Psoas muscle (tissue), 8 donors: ENCODE measurements at places on chromosomes 16 and 17. TPM values are rescaled to one million over a fixed set of nuclear protein-coding genes. Genes with fewer than 3 reads are reported as not detected.
A peak's percentile ranks its signal among the peaks of the same experiment; 100 is the strongest.

Gene CCDC144A
- total RNA-seq = 1.5 TPM

Gene ANKS4B
- total RNA-seq = not detected

Gene OR1F1
- total RNA-seq = not detected

Gene C1QTNF1
- total RNA-seq = 16.9 TPM

Gene LYRM1
- total RNA-seq = 27.2 TPM

Gene ARL4D
- total RNA-seq = 1.8 TPM

Gene GRIN2C
- total RNA-seq = 0.32 TPM

Gene CDC27
- total RNA-seq = 75.2 TPM

Gene HOXB7
- 2.0 TPM for total RNA-seq

- no peaks in the 10 kb centered on the region for H3K36me3 ChIP-seq
- peaks cover 11% of the 10 kb centered on the region for H3K4me1 ChIP-seq
- H3K27ac ChIP-seq = no peak overlapping the region
- no peaks in the 10 kb centered on the region for H3K27me3 ChIP-seq
Measured at GRCh38 chr16:81609323-81609892, 164.8 kb downstream of the CMIP start.

GRCh38 chr17:33137426-33137825 is 145.8 kb downstream of the SPACA3 start:
- DNase-seq = no peak
- H3K27me3 ChIP-seq = no peaks in the 10 kb centered on the region
- no peak overlapping the region for H3K4me3 ChIP-seq

DNA sequence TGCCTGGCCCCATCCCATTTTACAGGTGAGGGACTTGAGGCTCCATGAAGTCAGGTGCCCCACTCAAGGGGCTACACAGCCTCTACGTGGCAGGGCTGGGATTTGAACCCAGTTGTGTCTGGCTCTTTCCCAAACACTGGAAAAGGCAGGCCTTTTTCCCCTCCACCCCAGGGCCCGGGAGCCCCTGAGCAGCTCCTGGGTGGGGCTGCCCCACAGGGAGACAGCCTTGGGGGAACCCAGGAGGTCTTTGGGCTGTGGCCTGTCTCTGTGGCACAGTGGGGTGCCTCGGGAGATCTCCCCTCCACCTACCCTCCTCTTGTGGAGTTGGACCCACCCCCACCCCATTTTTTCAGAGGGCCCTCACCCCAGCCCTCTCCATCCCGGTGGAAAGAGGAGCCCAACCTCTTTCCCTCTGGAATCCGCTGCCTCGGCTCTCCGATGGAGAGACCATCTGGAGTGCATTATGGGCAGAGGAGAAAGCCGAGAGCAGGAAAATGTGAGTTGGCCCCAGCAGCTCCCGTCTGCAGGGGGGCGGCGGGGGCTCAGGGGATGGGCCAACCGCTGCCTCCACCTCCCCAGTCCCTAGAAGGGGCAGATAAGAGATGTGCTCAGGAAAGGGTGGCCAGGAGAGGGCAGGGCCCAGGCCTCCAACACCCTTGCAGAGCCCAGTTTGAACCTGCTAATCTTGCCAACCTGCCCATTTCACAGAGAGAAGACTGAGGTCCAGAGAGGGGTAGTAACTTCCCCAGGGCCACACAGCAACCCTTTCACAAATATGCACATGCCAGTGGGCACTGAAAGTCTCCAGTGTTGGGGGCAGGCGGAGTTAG is 15.4 kb upstream of the TMEM92 start:
- no peak for DNase-seq
- H3K4me3 ChIP-seq = no peak overlapping the region
- no peaks in the 10 kb centered on the region for H3K27me3 ChIP-seq
- H3K4me1 ChIP-seq = no peaks in the 10 kb centered on the region
- no peaks in the 10 kb centered on the region for H3K36me3 ChIP-seq

DNA sequence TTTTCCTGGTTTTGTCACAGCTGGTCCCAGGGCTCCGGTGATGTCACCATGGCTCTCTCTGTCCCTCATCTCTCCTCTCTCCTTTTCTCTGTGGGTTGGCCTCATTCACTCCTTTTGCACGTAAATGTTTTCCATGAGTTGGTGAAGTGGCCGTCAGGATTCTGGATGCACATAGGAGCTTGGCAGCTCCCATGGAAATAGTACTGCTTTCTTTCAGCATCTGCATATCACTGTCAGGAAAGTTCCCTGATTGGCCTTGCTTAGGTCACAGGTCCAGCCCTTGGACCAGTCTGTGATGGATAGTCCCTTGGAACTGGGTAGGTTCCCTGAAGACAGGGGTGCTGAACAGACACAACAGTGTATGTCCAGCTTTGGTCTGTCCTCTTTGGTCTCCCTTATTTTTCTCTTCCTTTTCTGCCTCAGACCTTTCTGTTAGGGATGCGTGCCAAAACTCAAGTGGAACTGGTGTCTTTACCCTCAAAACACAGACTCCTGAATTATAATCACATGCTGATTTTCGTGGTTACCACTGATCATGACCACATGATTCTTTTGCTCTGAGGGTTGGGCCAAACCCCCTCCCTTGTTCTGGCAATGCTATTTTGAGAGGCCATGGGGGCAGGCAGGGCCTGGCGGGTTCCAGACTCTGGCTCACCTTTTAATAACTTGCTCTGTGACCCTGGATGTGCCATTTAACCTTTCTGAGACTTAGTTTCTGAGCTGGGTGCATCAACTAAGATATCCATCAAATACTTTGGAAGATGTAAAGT is 99.0 kb downstream of the MSI2 start:
- H3K4me1 ChIP-seq = peaks cover 41% of the 10 kb centered on the region
- DNase-seq = no peak
- no peaks in the 10 kb centered on the region for H3K27me3 ChIP-seq

- no peak for DNase-seq
- no peaks in the 10 kb centered on the region for H3K36me3 ChIP-seq
- no peaks in the 10 kb centered on the region for H3K27me3 ChIP-seq
- no peak overlapping the region for H3K4me3 ChIP-seq
- no peak overlapping the region for H3K27ac ChIP-seq
- no peaks in the 10 kb centered on the region for H3K4me1 ChIP-seq
Measured at GRCh38 chr16:51565184-51565583, 414.1 kb upstream of the SALL1 start.

DNA sequence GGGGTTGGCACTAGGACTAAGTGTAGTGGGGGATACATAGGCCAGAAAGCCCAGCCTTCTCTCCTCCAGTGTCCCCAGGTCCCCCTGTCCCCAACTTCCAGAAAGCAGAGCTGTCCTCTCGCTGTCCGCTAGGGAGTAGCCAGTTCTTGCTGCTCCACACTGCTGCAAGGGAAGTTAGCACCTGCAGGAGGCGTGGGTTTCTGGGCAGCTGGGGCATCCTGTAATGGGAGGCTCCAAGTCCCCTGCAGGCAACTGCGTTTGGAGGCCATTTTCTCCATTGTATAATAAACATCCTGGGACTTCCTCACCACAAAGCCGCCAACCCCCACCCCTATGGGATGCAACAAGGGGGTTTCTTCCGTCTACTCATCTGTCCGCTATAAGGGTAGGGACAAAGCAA is 1.7 kb downstream of the RPRML start:
- no peaks in the 10 kb centered on the region for H3K36me3 ChIP-seq
- H3K27ac ChIP-seq = no peak overlapping the region
- no peaks in the 10 kb centered on the region for H3K27me3 ChIP-seq

GRCh38 chr16:54846766-54847165 is 83.9 kb upstream of the IRX5 start:
- H3K27ac ChIP-seq = no peak overlapping the region
- no peaks in the 10 kb centered on the region for H3K4me1 ChIP-seq
- no peak overlapping the region for H3K4me3 ChIP-seq
- DNase-seq = no peak

DNA sequence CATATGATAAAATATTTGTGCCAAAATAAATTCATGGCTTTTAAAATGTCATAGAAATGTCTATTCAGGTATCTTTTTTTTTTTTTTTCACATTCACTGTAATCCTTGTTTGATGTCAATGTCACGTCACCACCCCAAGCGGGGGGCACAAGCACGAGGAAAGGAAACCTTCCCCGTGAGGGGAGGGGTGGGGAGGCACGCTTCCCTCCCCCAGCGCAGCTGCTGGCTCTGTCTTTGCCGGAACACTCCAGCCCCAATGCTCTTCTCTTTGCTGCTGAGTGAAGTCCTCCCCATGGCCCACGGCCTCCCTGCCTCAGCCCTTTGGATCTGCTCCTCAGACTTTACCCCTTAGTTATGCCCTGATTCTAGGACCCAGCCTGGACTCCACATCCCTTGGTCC is 1.5 kb downstream of the SLC35G3 start:
- no peak overlapping the region for H3K27ac ChIP-seq
- H3K36me3 ChIP-seq = peaks cover 13% of the 10 kb centered on the region
- no peak overlapping the region for H3K4me3 ChIP-seq
- no peaks in the 10 kb centered on the region for H3K27me3 ChIP-seq

GRCh38 chr17:56478836-56479447 is 114.6 kb upstream of the NOG start:
- H3K4me3 ChIP-seq = no peak overlapping the region
- peaks cover 7% of the 10 kb centered on the region for H3K4me1 ChIP-seq
- no peak for DNase-seq
- H3K27ac ChIP-seq = no peak overlapping the region
- H3K36me3 ChIP-seq = no peaks in the 10 kb centered on the region

DNA sequence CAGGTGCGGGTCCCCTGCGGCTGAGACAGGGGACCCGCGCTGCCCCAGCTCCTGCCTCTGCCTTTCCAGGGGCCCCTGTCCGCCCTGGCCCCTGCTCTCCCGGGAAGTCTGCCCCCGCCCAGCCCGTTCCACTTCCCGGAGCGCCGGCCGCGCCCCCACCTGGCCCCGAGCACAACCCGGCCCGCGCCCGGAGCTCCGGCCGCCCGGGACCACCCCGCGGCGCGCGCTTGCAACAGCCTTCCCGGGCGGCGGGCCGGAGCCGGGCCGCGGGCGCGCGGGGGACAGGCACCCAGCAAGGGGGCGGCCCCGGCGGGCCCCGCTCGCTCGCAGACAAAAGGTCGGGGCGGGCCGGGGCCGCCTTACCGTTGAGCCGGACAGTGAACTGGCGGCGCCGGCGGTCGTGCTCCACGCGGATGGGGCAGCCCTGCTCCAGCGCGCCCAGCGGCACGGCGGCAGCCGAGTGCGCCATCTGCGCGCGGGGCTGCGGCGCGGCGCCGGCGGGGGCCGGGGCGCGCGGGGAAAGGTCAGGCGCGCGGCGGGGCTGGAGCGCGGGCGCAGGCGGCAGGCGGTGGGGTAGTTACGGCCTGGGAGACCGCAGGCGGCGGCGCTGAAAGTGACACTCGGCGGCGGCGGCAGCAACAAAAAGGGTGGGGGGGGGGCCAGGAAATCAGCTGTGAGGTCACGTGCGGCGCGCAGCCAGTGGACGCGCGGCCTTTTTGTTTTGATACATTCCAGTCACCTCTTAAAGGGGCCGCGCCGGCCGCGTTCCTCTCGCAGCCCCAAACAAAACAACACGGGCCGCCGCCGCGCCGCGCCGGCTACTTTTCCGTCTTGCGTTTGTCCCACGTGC is at the start of gene NATD1:
NATD1 (minus strand) TSS at position 615 of the 850 bp plus-strand sequence; CDS start at position 469, 146 bp downstream.
- peaks cover 47% of the 10 kb centered on the region for H3K4me1 ChIP-seq
- H3K27ac ChIP-seq = peak within 1 kb of the TSS; percentile 94
- no peaks in the 10 kb centered on the region for H3K27me3 ChIP-seq
- H3K4me3 ChIP-seq = peak within 1 kb of the TSS; percentile 71
- DNase-seq = peak; percentile 94

- H3K27ac ChIP-seq = no peak overlapping the region
- H3K27me3 ChIP-seq = no peaks in the 10 kb centered on the region
- H3K4me3 ChIP-seq = no peak overlapping the region
- no peaks in the 10 kb centered on the region for H3K4me1 ChIP-seq
- no peak for DNase-seq
Measured at GRCh38 chr16:75821117-75821516, 94.8 kb upstream of the CPHXL start.

DNA sequence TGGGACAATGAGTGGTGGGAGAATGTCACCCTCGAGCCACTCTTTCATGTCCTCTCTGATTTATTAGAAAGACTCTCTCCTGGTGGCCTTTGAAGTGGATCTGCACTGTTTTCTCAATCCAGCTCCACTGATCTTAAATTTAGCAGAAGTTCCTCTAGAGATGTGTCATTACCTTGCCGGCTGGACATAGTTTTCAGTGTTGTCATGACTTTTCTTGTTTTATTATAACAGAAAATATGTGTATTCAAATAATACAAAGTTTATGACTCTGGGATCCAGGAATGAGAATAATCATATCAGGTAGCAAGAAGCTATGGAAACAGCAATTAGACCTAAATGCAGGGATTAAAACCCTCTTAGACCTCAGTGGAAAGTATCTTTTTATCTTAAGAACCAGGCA is 247.5 kb upstream of the ELAC2 start:
- no peaks in the 10 kb centered on the region for H3K36me3 ChIP-seq
- H3K4me1 ChIP-seq = no peaks in the 10 kb centered on the region
- DNase-seq = no peak
- H3K27ac ChIP-seq = no peak overlapping the region
- H3K27me3 ChIP-seq = no peaks in the 10 kb centered on the region

DNA sequence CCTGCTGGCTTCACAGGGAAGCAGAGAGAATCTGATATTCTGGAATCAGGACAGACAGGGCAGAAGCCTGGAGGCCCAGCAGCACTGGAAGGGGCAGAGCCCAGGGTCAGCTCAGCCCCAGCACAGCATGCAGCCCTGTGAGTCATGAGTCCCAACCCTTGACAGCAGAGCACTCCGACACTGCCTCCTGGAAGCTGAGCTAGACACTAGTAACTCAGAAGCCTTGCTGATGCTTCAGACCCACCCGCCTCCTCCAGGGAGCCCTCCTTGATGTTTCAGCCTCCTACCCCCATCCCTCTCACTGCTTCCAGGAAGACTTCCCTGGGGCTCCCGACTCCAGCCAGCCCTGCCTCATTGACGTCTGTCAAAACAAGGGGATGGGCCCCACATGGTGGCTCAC is 6.9 kb downstream of the CAMKK1 start:
- DNase-seq = no peak
- H3K36me3 ChIP-seq = no peaks in the 10 kb centered on the region
- H3K4me3 ChIP-seq = no peak overlapping the region
- no peaks in the 10 kb centered on the region for H3K27me3 ChIP-seq
- peaks cover 12% of the 10 kb centered on the region for H3K4me1 ChIP-seq

- no peak overlapping the region for H3K27ac ChIP-seq
- no peaks in the 10 kb centered on the region for H3K27me3 ChIP-seq
- no peaks in the 10 kb centered on the region for H3K36me3 ChIP-seq
- no peak overlapping the region for H3K4me3 ChIP-seq
Measured at GRCh38 chr16:21001262-21001661, 100.7 kb downstream of the LYRM1 start.

GRCh38 chr17:49680314-49680713 is 2.4 kb upstream of the SPOP start:
- H3K27me3 ChIP-seq = no peaks in the 10 kb centered on the region
- no peaks in the 10 kb centered on the region for H3K36me3 ChIP-seq
- no peak overlapping the region for H3K27ac ChIP-seq

DNA sequence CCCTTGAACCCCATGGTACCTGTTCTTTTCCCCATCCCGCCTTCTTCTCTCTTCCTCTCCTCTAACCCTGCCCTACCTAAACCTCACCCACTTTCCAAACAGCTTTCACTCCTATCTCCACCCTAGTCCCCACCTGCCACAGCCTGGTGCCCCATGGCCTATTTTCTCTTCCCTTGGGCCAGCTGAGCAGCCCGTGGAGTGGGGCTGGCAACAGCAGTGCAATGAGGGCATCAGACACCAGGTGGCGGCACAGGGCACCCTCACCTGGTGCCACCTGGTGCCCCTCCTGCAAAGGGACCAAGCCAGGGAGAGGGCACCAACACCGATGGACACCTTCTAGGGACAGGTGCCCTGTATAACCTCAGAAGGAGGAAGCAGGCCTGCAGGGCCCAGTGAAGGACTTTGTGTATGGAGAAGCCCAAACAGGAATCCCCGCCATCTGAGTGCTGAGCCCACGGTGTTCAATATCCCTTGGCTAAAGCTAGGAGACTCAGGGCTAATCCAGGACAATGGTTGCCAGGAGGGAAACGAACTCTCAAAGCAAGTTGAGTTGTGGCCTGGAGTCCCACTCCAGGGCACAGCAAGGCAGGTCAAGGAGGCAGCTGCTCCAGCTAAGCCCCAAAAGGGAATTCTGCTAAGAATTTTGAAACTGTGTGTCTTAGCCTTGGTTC is 4.0 kb upstream of the ABCC3 start:
- H3K36me3 ChIP-seq = no peaks in the 10 kb centered on the region
- no peak for DNase-seq
- H3K27me3 ChIP-seq = peaks cover 16% of the 10 kb centered on the region
- no peak overlapping the region for H3K4me3 ChIP-seq
